Activated CD4-positive, alpha-beta T cell treated with anti-CD3 and anti-CD28 coated beads, Interleukin-2, Interleukin-6, amounts not matched to agents 100 ng/mL and 50 ng/mL, durations not matched to agents 16 hours and 8 hours (primary cell): ENCODE measurements at places on chromosomes 3 and 15.
A peak's percentile ranks its signal among the peaks of the same experiment; 100 is the strongest.

DNA sequence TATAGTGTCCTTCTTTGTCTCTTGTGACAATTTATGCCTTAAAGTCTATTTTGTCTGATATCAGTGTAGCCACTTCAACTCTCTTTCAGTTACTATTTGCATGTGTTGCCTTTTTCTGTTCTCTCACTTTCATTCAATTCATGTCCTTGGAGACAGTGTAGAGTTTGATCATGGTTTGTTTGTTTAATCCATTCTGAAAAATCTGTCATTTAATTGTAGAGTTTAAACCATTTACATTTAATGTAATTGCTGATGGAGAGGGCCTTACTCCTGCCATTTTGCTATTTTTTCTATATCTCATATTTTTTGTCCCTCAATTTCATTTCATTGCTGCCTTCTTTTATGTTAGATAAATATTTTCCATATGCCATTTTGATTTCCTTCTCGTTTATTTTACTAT is 42.3 kb downstream of the LSM3 start:
- no peak for DNase-seq

GRCh38 chr15:71686221-71687050 is 123.9 kb upstream of the NR2E3 start:
- DNase-seq: no peak

DNA sequence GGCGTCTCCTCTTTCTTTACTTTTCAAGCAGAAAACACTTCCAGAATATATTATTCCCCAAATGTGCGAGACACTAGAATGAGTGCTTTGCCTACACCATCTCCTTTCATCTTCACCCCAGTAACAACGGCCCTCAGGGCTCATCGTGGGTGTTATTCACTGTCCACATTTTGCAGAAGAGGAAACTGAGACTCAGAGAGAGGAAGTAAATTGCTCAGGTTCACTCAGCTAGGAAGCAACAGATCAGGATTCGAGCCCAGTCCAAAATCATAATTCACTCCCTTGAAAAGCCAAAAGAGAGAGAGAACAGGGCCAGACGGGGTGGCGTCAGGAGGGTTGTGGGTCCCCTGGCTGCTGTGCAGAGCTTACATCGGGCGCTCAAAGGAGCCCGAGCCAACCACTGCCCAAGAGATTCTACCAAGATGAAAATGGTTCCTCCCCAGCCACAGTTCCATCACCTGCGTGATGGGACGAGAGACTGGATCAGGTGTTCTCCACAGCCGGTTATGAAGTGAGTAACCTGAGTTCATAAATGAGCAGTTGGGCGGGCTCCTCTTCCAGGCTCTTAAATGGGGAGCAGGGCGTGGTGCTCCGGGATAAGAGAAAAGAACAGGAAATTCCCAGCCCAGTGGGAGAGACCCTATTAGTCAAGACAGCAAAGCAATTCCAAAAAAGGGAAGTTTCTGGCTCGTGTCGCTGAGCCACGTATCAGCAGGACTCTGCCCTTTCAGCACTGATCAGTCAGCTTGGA is 48.6 kb upstream of the FLNB start:
- no peak for DNase-seq

GRCh38 chr3:159057621-159058020 is 255.8 kb downstream of the MFSD1 start:
- DNase-seq: no peak

DNA sequence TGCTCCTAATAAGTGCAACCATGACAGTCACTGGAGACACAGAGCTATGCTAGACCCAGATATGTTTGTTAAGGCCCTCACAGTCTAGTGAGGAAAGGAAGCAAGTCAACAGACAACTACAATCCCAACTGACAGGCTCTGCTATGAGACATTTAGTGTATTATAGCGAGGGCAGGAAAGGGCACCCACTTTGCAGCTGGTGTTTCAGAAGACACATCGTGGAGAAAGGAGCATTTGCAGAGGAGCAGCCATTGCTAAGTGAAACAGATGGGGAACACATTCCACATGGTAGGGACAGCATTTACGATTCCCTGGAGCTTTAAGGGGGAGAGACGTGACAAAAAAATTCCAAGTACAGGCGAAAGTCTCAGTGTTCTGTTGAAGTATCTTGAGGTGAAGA is 685.6 kb downstream of the AGBL1 start:
- no peak for DNase-seq

GRCh38 chr15:47437491-47437890 is 279.8 kb upstream of the SEMA6D start:
- DNase-seq: no peak

- peak; percentile 66 for DNase-seq
Observed at GRCh38 chr3:152272771-152273242, 4.1 kb downstream of the MBNL1 start.

DNA sequence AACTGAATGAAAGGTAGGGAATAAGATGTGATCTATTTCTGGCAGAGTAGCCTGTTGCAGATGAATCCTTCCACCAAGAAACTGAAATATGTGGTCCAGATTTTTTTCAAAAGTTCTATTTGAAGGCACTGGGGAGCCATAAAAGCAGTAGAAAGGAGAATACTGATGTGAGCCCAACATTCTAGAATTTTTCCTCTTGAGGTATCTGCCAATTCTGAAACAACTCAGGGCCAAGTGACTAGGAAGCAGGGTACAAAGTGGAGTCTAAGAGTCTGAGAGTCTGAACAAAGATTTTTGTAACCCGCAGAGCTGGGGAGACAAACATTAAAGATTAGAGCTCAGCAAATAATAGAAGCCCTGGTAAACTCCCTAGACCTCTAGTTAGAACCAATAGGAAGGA is 58.3 kb upstream of the SLCO3A1 start:
- no peak for DNase-seq

- DNase-seq: peak; percentile 21
Observed at GRCh38 chr3:142863010-142863817, 25.7 kb downstream of the PCOLCE2 start.

DNA sequence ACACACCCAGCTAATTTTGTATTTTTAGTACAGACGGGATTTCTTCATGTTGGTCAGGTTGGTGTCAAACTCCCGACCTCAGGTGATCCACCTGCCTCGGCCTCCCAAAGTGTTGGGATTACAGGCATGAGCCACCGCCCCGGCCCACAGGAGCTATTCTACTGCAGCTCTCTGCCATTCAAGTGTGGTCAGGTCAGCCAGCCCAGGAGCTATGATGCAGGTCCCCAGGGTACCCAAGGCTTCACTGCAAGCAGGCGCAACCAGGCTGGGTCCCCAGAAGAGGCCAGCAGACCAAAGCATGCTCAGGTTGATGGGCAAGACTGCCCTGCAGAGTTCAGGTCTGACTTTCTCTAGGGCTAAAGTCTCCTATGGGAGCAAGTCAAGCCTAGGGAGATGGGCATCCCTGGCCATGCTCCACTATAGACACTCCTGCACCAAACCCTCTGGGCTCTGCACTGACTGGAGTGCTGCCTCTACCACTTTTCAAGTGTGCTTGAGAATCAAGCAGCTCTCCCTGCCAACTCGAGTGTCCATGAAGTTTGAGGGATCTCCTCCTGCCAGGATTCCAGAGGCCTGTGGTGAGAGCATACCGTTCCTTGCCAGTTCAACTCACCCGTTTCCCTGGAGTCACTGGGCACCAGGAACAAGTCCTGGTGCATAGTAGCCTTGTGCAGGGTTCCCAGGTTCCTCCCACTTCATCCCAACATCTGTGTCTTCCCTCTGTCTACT is 30.9 kb downstream of the MYO9A start:
- no peak for DNase-seq

GRCh38 chr3:125186800-125187598 is 25.5 kb downstream of the SLC12A8 start:
- DNase-seq: no peak

GRCh38 chr3:133663569-133664313 is 2.0 kb upstream of the TOPBP1 start:
- peak; percentile 79 for DNase-seq
